ENCODE measurements at places on chromosomes 5 and 9.

GRCh38 chr5:150651382-150651781, 9.7 kb upstream of the MYOZ3 start:
- no peak for DNase-seq

- DNase-seq: peak; percentile 50
These were observed 512.7 kb upstream of the PAPPA start for GRCh38 chr9:115640887-115641286.

DNA sequence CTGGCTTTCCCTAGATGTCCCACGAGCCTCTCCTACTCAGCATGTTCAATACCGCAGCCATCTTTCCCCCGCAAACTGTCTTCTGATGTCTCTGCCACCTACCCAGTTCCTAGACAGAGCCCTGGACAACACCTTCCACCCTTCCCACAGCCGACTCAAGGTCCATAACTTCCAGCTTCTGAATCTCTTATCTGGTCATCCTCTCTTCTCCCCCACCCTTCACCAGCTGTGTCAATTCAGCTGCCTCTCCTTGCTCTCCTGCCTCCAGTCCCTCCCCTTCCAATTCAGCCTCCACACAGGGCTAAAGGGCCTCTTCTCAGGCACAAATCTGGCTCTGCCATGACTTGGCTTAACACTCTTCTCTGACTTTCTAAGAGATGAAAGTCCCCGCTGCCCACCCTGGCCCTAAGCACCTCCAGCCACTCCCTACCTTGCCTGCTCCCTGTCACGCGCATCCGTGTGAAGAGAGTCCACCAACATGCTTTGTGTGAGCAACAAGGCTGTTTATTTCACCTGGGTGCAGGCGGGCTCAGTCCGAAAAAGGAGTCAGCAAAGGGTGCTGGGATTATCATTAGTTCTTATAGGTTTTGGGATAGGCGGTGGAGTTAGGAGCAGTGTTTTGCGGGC, 25.2 kb downstream of the AQP7 start:
- DNase-seq: no peak

GRCh38 chr5:9947225-9947714, 302.4 kb downstream of the ATPSCKMT start:
- DNase-seq: no peak

GRCh38 chr5:19314840-19315239, 673.2 kb downstream of the CDH18 start:
- DNase-seq: peak; percentile 91

GRCh38 chr5:62011089-62011664, 294.8 kb upstream of the KIF2A start:
- DNase-seq: no peak

GRCh38 chr5:138601444-138601843, 26.2 kb upstream of the HSPA9 start:
- DNase-seq: peak; percentile 68

DNA sequence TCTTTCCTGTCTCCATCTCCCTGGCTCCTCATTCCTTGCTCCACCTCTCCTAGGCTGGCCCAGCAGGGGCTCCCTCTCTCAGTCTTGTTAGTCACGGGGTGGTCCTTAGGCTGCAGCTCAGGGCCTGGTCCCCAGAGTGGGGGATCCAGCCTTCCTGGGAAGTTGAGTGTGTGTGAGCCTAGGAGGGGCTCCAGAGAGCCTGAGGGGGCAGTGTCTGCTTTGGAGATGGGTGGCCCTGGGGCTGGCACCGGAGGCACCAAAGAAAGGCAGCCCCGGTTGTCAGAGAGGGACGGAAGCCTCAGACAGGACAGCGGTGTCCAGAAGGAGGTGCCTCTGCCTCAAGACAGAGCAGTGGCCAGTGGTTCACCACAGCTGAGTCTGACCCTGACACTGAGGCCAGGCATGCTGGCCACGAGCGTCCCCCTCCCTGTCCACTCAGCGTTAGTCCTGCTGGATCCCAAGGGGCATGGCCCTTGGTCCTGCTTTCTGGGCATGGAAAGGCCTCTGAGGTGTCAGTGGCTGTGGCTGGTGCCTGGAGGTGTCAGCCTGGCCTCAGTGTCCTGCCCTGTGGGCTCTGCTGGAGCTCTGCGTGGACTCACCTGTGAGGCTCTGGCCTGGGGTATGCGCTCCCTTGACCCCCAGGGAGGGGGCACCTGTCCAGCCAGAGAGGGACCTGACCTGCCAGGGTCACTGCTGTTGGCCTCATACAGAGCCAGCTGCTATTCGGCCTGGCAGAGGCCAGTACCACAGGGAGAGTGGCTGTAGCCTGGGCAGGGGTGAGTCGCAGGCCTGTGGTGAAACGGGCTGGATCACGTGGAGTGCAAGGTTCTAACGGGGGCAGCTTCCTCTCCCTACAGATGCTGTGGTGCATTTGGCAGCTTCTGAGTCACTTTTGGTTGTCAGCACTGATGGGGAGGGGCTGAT, 130.6 kb downstream of the CACNA1B start:
- DNase-seq: no peak
